Cardiac muscle cell (in vitro differentiated cells and primary cell): ENCODE measurements at places on chromosomes 12 and 14. TPM values are rescaled to one million over a fixed set of nuclear protein-coding genes. Genes with fewer than 3 reads are reported as not detected.

DNA sequence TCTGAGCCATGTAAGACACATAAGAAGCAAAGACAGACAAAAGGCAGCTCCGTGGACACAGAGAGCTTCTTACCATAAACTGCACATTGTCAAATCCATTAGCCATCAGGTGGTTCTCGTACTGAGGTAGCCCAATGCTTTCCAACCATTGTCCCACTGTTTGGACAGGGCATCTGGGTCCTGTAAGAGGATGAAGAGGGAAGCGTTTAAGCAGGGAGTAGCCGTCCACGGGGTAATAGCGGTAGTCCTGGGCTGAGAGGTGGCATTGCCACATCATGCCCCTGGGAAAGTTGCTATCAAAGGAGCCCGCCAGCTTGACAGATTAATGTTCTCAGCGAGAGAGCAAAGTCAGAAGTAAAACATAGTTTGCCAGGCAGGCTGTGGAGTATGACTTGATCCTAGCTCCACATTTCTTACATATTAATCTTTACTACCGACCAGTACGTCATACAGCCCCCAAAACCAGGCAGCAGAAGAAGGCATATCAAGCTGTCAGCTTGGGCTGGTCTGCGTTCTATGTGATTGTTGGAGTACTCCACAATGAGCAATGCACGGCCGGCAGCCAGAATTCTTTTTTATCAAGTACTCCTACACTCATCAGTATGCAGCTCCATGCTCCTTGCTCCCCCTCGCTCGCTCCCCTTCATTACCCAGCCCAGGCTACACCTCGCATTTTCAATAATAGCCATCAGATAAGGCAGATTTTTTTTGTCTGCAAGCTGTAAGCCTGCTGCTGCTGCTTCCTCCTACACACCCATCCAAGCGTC is 493.2 kb upstream of the GARIN6 start:
- no peak overlapping the region for H3K27ac ChIP-seq
- peaks cover 6% of the 10 kb centered on the region for H3K4me1 ChIP-seq
- H3K27me3 ChIP-seq: no peaks in the 10 kb centered on the region
- no peaks in the 10 kb centered on the region for H3K36me3 ChIP-seq

DNA sequence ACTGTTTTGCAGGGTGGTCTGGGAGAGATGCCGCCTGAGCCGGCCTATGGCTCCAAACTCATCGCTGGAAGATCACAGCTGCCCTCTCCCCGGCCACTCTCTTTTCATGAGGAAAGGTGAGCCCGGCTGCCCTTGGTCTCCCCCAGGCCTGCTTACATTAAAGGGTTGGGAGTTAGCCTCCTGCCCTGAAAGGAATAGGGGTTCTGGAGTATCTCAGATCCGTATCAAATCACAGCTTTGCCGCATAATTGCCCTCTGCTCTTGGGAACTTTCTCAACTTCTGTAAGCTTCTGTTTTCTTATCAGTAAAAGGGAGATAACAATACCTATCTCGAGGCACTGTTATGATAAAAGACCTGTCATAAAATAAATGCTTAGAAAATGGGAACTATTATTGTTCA is 17.6 kb downstream of the PHLDA1 start:
- no peak overlapping the region for H3K4me3 ChIP-seq
- no peaks in the 10 kb centered on the region for H3K27me3 ChIP-seq
- H3K36me3 ChIP-seq: no peaks in the 10 kb centered on the region
- H3K27ac ChIP-seq: peak overlapping the region; percentile 49
- peak; percentile 29 for DNase-seq
- peaks cover 14% of the 10 kb centered on the region for H3K4me1 ChIP-seq

The COCH gene
- total RNA-seq: 1.1 and 3.2 TPM in 2 replicates

The PRH2 gene
- total RNA-seq: not detected in 2 replicates

- H3K27me3 ChIP-seq: no peaks in the 10 kb centered on the region
- H3K4me3 ChIP-seq: no peak overlapping the region
- no peaks in the 10 kb centered on the region for H3K4me1 ChIP-seq
- no peak overlapping the region for H3K27ac ChIP-seq
Measured at GRCh38 chr12:25811656-25812126, 146.8 kb upstream of the RASSF8 start.

- no peaks in the 10 kb centered on the region for H3K4me1 ChIP-seq
- no peak overlapping the region for H3K4me3 ChIP-seq
- H3K36me3 ChIP-seq: peaks cover 46% of the 10 kb centered on the region
- DNase-seq: no peak
- H3K27ac ChIP-seq: no peak overlapping the region
Measured at GRCh38 chr12:53670971-53671370, 4.9 kb downstream of the ATP5MC2 start.

The DIO3 gene
- 0.18 TPM in 1 of 2 replicates, not detected in the other for total RNA-seq

The AKT1 gene
- total RNA-seq: 173 and 190 TPM in 2 replicates

DNA sequence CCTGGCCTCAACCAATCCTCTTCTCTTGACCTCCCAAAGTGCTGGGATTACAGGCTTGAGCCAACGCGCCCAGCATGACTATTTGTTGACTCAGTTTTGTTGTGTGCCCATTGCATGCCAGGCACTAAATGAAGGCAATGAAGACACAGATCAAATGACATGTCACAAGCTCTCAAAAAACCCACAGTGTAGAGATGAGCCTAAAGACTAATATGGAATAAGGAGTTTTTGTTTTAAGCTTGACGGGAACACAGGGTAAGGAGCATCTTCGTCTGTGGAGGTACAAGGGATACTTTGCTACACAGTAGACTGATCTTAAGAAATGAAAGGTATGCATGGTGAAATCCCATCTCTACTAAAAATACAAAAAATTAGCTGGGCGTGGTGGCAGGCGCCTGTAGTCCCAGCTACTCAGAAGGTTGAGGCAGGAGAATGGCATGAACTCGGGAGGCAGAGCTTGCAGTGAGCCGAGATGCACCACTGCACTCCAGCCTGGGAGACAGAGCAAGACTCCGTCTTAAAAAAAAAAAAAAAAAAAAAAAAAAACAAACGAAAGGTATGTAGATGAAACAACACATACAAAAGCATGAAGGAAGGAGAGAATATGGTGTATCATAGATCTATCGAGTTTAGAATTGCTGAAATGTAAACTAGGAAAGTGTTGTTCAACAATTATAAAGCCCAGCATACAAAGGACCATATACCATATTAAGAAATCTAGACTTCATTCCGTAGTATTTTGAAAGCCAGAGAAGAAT is 122.1 kb upstream of the PTPRB start:
- no peaks in the 10 kb centered on the region for H3K27me3 ChIP-seq
- no peaks in the 10 kb centered on the region for H3K36me3 ChIP-seq
- H3K27ac ChIP-seq: no peak overlapping the region
- DNase-seq: no peak
- peaks cover 5% of the 10 kb centered on the region for H3K4me1 ChIP-seq

The AKAP5 gene
- total RNA-seq: 0.63 and 1.3 TPM in 2 replicates

DNA sequence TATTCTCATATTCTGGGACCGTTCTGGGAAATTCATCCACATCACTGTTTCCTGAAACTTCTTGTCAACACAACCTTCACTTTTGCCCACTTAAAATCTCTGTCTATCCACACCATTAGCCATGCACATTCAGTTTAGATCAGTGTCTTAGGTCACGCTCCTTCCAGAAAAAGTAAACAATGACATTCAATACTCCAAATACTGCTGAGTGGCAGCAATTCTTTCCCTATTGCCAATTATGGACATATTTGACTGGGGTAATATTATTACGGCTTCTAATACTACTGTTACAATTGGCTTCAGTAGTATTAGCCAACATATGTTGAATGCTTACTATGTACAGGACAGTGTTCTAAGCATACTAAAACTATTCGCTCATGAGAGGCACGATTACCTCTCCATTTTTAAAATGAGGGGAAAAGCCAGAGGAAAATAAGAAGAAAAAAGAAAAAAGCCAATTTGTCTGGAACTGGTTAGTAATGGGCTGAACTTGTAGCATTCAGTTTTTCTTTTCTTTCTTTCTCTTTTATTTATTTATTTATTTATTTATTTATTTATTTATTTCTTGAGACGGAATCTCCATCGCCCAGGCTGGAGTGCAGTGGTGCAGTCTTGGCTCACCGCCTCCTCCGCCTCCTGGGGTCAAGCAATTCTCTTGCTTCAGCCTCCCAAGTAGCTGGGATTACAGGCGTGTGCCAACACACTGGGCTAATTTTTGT is 23.4 kb downstream of the LTBR start:
- no peaks in the 10 kb centered on the region for H3K4me1 ChIP-seq
- H3K4me3 ChIP-seq: no peak overlapping the region
- no peak for DNase-seq
- H3K27ac ChIP-seq: no peak overlapping the region
- no peaks in the 10 kb centered on the region for H3K27me3 ChIP-seq

DNA sequence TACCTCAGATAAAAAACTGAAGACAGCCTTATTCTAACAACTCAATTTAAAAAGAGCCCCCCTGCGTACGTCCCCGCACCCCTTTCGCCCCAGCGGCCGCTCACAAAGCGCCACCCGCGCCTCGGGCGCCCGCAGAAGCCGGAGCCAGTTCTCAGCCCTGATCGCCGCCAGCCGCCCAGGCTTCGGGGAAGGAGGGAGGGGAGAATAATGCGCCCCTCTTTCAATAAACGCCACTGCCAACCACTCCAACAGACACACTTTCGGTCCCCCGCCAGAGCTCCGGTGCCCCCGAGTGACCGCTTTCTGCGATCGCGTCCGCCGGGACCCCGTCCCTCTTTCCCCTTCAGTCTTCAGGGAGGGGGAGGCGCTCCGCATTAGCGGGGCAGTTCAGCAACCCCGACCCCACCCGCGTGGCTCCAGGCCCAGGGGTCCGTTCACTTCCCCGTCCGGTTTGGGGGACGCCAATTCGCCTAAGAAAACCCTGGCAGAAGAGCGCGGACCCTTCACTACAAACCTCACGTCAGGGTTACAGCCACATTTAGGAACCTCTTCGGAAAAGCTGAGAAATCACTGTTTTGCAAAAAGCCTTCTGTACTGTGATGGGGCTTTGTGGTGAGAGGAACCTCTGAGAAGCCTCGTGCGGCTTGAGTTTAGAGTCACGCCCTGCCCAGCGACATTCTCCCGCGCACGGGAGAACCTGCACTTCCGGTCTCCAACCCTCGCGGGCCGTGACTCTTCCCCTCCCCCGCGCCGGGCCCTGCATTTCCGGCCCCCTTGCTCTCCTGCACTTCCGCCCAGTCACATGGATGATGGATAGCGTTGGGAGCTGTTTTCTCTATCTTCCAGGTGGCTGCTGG is 18.7 kb downstream of the FOXG1 start:
- H3K27ac ChIP-seq: no peak overlapping the region
- peak; percentile 24 for DNase-seq
- H3K4me3 ChIP-seq: peak overlapping the region; percentile 41
- no peaks in the 10 kb centered on the region for H3K4me1 ChIP-seq

The ERGIC2 gene
- 33.0 and 44.4 TPM in 2 replicates for total RNA-seq

The SNRPF gene
- total RNA-seq: 20.9 and 22.7 TPM in 2 replicates

DNA sequence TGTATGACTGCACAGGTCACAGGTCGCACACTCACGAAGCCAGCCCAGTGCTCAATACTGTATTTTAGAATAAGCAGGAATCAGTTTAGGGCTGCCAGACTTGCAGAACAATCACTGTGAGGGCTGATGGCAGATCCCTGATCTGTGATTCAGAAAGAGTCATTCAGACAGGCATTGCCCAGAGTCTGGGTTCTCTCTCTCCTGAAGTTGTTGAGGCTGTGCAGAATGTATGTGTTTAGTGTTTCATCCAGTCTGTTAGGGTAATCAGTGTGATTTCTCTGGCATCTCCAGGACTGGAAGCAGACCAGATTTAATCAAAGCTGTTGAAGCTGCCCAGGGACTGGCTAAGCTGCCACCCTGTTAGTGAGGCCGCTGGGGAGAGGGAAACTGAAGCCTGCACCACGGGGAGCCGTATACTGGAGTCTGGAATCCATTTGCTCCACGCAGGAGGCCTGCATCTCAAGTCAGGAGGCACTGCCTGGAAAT is 69.3 kb downstream of the ETV6 start:
- H3K4me3 ChIP-seq: no peak overlapping the region
- DNase-seq: no peak
- H3K27me3 ChIP-seq: no peaks in the 10 kb centered on the region

DNA sequence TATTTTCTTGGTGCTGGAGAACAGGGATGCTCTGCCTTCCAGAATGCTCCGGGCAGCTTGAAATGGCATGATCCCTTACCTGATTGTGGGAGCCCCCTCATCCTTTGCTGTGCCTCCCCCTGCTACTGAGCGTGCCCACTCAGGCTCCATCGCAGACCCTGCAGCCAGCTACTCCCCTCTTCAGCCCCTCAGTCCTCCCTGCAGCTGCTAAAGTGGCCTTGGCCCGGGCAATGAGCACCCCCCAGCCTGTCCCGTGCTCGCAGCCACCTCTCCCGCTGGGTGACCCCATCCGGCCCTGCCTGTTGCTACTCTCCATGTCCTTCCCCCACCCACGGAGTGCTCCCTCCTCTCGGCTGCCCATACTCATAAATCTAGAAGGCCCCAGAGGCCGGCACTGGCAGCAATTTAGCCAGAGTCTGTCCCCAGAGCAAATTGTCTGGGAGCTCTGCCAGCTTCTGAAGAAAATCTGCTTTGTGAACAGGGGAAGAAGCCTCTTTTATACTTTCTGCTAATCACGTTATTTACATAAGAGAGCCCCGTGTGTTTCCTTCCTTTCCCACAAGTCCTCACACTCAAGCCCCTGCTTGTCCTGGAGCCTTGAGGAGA is 143.7 kb upstream of the FRMD6 start:
- peak overlapping the region; percentile 58 for H3K27ac ChIP-seq
- DNase-seq: peak; percentile 78
- no peak overlapping the region for H3K4me3 ChIP-seq
- no peaks in the 10 kb centered on the region for H3K27me3 ChIP-seq

The MDGA2 gene
- total RNA-seq: 0.33 and 0.99 TPM in 2 replicates

The LALBA gene
- total RNA-seq: not detected in 2 replicates

The LBHD2 gene
- total RNA-seq: not detected in 2 replicates

DNA sequence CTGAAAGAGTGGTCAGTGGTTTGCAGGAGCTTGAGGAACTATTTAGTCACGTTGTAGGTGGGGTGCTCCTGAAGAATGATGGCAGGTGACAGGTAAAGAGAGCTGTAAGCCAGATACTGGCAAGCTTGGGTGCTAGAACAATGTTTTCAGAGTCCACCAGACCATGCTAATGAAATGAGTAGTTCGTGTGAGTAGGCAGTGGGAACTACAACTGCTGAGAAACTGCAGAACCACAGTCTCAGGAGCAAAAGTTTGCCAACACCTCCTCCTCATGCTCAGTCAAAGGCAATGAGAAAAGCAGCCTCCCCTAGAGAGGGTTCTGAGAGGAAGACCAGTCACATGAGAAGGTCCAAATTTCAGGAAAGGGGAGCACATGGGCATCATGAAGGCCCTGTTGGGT is 91.3 kb downstream of the PRKD1 start:
- no peaks in the 10 kb centered on the region for H3K36me3 ChIP-seq
- no peaks in the 10 kb centered on the region for H3K4me1 ChIP-seq
- H3K4me3 ChIP-seq: no peak overlapping the region
- DNase-seq: no peak
- H3K27me3 ChIP-seq: no peaks in the 10 kb centered on the region
- no peak overlapping the region for H3K27ac ChIP-seq

The IAPP gene
- total RNA-seq: 0.09 and 0.14 TPM in 2 replicates

The ASCL1 gene
- total RNA-seq: not detected in 2 replicates
